ENCODE measurements at places on chromosomes 5 and 9.

DNA sequence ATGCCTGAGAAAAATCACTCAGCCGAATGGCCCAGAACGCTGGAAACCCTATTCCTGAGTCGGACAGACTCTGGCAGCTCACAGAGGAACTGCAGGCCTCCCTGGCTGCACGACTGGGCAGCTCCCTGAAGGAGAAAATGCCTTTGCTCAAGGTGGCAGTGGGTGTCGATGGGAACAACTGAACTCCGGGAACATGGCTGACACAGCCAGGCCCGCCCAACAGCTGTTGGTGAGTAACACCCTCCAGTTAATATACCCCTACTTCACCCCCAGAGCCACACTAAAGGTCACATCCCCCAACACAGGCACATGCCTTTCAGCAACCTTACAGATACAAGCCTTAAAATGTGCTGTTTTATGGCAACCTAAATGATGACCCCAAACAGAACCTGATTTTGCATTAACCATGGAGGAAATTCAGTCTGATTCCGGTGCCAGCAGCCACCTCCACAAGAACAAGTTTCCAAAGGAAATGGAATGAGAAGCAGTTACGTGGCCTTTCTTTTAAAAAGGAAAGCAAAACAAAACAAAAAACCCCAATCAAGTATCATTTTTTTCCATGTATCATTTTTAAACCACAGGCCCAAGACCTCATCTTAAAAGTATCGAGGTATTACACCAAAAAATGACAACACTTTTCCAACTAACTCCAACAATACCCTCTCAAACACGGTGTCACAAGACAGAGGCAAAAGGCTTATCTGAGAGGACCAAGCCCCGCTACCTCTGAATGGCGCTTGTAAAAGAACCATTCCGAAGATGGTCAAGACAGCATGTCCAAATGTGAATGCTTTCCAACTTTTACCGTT, 3.1 kb downstream of the KLF9 start:
- DNase-seq, result no peak

DNA sequence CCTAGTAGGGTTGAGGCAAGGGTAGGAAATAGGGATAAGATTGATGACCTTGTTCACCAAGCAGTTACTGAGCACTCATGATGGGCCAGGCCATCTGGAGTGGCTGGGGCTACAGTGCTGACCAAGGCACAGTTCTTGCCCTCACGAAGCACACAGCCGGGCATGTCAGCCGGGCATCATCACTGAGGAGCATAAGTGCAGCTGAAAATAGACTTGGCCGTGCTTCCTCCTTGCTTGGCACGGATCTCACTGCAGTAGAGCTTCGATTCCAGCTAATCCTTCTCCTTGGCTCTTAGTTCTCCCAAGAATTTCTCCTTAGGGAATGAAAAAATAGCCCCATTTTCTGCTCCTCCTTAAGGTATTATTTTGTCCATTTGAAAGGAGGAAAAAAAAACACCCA, 116.6 kb downstream of the NMUR2 start:
- DNase-seq, result no peak

- DNase-seq, result no peak
Observed at GRCh38 chr9:126677188-126678084, 63.7 kb downstream of the LMX1B start.

DNA sequence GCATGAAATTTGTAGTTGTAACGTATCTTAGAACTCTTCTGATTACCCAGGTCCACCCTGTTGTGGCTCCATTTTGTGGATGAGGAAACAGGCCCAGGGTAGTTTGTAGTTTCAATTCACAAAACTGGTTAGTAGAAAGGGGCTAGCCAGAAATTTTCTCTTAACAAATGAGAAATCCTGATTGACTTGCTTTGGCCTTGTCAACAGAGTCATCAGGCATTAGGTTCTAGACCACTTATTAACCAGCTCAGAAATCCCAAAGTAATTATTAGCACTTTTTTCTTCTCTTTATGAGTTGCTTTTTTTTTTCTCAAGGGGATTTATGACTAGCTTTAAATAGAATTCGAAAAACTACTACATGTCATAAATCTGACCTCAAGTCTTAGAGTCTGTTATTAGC, 160.2 kb downstream of the SH3GL2 start:
- DNase-seq, result no peak

GRCh38 chr9:101398068-101398929, at the start of the genes MRPL50 and ZNF189:
TSS of gene MRPL50 (minus strand) at chr9:101398618. CDS start at chr9:101398592, 26 bp downstream.
TSS of gene ZNF189 (plus strand) at chr9:101398851. CDS start at chr9:101399157, 306 bp downstream.
- peak; percentile 93 for DNase-seq

DNA sequence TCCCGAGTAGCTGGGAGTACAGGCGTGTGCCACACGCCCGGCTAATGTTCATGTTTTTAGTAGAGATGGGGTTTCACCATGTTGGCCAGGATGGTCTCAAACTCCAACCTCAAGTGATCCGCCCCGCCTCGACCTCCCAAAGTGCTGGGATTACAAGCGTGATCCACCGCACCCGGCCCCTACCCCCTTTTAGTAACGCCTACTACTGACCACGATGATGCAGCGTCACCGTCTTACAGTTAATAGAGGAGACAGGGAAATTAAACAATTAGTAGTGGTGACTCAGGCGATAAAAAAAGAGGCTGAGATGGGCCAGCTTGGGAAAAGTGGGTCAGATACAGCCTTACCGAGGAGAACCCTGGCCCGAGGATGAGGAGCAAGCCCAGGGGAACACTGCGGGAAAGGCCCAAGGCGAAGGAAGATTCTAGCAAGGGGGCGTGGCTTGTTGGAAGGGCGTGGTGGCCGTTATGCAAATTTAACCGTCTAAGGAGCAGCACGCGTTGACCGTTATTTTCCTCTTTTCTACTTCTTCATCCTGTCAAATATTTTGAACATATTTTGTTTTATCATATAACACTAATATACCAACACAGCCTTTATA, 1.6 kb upstream of the SETX start:
- no peak for DNase-seq

DNA sequence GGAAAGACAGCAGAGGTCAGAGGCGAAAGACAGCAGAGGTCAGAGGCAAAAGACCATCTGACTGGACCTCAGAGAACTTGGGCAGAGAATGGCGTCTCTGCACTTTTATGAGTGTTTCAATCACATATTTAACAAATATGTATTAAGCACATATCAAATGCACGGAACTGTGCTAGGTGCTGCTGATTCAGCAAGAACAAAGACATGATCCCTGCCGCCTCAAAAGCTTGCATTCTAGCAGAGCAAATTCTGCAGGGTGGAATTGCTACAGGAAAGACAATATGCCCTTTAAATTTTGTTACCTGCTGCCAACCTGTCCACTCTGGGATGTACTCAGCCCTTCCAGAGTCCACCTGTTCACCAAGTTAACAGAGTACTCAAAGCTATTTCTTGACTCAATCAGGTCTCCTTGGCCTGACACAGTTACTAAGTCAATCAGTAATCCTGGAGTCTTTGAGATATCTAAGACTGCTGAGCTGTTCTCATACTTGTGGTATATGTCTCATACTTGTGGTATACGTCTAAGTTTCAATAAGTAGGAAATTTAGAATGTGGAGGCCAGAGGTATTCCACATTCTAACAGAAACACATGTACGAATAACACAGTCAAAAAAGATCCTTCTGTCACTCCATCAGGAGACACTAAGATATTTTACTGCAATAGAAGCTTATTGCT, 131.8 kb downstream of the GNAQ start:
- no peak for DNase-seq

DNA sequence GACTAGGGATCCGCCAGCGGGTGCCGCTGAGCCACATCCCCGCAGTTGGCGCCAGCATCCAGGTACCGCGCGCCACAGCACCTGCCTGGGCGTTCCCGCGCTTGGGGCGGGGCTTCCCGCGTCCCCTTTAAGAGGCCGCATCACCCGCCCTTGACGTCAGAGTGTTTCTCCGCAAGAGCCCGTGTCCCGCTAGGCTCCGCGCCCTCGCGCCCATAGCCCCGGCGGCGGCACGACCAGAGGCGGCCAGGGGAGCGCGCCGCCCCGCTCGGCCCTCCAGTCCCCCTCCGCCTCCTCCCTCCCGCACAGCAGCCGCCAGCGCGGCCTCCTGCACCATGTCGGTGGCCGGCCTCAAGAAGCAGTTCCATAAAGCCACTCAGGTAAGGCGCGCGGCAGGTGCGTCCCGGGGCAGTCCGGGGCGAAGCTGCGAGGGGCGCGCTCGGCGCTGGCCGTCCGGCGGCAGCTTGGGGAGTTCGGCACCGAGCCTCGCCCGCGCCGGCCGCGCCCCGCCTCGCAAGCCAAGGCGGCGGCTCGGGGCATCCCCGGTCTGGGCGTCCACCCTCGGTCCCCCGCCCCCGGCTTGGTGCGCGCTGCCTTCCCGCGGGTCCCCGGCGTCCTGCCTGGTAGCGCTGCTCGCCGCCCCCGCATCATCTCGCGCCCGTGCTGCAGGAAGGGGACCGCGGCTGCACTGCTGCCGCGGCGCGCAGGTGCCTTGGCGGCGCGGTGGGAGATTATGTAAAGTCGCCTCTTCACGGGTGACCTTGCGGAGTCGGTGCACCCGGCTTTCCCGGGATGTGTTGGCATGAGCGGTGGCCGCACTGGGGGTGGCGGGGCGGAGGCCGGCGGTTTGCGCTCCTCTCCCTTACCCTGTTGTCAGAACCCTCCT, at the start of gene SH3GL2:
SH3GL2 (plus strand) TSS at position 156 of the 883 bp plus-strand sequence.
- no peak for DNase-seq

DNA sequence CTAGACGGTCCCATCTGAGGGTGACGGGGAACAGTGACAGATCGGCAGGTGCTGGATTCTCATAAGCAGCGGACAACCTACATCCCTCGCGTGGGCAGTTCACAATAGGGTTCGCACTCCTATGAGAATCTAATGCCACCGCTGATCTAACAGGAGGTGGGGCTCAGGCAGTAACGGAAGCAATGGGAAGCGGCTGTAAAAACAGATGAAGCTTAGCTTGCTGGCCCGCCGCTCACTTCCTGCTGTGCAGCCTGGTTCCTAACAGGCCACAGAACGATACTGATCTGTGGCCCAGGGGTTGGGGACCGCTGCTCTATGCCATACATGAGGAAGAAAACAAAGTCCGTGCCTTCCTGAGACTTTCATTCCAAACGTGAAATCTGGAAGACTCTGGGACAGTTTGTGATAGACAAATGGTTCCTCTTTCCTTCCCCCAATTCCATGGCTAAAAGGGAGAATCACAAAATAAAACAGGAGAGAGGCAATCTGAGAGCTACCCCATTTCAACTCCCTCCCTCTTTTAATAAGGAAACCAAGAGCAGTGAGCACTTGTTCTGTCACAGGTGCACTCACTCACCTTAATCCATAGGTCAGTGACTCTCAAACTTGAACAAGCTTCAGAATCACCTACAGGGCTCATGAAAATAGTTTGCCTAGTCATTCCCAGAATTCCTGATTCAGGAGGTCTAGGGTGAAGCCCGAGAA, 12.1 kb downstream of the PDCL start:
- no peak for DNase-seq

GRCh38 chr9:127262602-127263001, 2.0 kb upstream of the GARNL3 start:
- no peak for DNase-seq

GRCh38 chr9:91348191-91348807, 13.4 kb downstream of the AUH start:
- no peak for DNase-seq

DNA sequence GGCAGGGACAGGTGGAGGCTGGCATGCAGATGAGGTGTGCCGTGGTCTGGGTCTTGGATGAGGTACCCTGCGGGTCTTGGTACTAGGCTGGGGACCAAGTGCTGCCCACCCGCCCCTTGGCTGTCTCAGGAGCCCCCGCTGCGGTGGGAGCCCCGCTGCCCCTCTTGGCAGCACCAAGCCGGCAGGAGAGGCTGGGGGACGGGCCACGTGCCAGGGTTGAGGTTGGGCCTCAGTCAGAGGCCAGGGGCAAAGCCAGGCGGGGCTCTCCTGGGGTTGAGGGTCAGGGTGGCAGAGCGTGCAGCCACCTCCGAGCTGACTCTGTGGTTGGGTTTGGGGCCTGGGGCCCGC, 2.0 kb downstream of the CARD9 start:
- DNase-seq, result no peak

DNA sequence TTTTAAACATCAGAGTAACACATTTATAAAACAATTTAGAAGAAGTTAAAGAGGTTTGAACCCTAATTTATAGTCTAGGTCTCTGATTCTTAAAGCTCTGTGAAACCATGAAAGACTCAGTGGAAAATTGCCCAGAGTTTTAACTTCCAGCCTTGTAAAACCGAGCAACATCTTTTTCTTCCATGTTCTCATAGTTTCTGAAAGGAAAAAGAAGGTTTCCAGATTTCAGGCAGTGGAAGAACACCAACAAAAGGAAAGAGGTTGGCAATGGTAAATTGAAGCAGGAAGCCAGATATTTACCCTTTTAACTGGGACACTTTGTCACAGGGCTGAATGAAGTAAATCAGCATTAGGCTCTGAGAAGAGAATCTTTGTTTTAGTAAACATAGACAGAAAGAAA, 1999.3 kb downstream of the MAT2B start:
- DNase-seq, result no peak

DNA sequence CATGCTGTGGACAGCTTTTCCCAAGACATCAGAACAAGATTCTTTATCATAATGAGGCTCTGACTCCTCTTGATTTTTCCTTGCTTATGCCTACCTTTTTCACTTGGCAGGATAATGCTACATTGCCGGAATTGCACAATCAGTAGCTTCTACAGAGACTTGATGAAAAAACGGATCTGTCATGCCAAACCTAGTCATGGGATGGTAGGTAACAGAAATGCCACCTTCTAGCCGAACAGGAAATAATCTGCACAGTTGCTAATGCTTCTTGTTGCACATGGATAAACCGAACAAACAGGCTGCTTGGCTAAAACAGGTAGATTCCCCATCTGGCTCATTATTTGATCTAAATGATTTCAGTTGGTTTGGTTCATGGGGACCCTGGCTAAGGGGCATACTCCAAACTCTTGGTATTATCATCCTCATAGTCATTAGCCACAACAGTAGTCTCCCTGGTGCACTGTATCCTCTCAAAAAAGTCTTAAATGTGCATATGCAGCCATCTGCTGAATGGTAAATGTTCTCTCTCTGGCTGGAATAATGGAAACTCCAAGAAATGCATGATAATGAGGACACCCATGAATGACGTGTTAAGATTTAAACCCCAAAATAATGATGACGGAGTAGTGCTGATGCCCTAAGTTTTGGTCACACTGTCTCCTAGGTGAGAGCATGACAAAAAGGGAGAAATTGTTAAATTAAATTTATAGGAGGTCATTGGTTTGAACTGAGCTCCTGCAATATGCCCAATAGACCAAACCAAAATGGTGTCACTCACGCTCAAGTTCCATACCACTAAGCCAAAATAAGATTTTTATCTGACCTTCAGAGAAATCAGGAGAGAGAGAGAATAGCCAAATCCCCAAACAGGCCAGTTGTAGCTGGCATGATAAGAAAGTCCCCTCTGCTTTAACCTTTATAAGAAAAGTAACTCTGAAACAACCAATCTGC, 47.0 kb downstream of the RAPGEF1 start:
- DNase-seq, result no peak

DNA sequence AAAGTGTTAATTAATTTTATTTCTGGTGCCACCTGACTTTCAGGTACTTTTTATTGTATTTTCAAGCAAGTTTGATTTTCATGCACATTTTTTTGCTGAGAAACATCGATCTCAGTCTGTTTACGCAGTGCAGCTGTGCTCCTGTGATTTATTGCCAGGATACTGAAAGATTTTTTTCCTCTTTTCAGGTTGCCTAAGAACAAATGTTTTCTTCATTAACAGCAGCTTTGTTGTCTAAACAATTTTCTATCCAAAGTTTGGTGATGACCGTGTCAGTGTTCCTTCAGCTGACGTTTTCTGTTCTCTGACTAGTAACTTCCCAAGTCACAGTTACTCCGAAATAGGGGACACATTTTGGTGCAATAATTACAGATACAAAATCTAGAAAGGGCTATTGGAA, 78.1 kb downstream of the VCAN start:
- no peak for DNase-seq

- no peak for DNase-seq
Observed at GRCh38 chr5:151384106-151384505, 36.7 kb upstream of the SLC36A2 start.

All from GM12878 (cell line).